Colonic mucosa (tissue), 4 donors: ENCODE measurements at places on chromosomes 6 and 20.
A peak's percentile ranks its signal among the peaks of the same experiment; 100 is the strongest.

GRCh38 chr20:25544311-25544710, 41.0 kb downstream of the NINL start:
- no peak for DNase-seq

- peak; percentile 83 for DNase-seq
Measured at GRCh38 chr6:156933201-156934068, 156.3 kb downstream of the ARID1B start.

GRCh38 chr6:165178056-165178455, 131.3 kb downstream of the C6orf118 start:
- DNase-seq: no peak

DNA sequence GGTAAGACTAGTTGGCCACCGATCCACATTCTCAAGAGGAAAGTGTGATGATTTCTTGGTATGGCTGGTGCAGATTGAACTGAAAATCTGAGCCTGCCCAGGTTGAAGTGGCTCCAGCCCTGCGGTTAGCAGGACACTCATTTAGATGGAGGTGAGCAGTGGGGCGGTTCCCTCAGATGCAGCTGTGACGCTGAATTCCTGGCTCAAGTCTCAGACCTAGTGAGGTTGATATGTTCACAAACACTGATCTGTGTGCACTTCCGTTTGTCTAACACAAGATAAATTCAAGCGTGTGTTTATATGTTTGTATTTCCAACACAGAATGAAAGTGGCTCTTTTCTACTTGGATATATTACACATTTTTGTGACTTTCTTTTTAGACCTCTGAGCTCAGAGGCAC, 83.4 kb upstream of the FRMD1 start:
- DNase-seq: peak; percentile 58

DNA sequence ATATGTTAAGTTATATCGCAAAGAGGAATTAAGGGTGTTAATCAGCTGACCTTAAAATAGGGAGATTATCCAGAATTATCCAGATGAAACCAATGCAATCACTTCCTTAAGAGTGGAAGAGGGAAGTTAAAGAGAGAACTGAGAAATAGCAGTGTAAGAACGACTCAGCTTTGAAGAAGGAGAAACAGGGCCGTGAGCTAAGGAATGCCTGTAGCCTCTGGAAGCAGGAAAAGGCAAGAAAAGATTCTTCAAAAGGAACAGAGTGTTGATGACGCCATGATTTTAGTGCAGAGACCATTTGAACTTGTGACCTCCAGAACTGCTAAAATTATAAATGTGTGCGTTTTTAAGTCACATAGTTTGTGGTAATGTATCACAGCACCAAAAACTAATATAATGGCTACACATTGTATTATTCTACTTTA, 32.7 kb downstream of the ILRUN start:
- no peak for DNase-seq

GRCh38 chr6:137764464-137764863, 102.6 kb upstream of the TNFAIP3 start:
- DNase-seq: no peak

DNA sequence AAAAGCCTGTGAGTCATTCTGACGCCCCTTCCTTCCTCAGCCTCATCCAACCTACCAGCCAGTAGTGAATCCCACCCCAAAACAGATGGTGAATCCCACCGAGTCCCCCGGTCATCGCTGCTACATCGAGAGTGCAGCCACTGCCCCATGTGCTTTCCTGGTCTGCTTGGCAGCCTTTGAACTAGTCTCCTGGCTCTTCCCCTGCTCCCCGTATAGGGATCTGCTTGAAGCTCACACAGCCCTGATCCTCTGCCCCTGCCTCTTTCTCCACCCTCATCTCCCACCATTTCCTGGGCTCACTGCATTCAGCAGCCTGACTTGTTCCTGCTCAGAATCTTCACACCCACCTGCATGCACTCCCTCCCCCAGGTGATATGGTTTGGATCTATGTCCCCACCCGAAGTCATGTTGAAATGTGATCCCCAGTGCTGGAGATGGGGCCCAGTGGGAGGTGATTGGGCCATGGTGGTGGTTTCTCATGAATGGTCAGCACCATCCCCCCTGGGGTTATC, 14.6 kb downstream of the SYNJ2 start:
- DNase-seq: no peak

DNA sequence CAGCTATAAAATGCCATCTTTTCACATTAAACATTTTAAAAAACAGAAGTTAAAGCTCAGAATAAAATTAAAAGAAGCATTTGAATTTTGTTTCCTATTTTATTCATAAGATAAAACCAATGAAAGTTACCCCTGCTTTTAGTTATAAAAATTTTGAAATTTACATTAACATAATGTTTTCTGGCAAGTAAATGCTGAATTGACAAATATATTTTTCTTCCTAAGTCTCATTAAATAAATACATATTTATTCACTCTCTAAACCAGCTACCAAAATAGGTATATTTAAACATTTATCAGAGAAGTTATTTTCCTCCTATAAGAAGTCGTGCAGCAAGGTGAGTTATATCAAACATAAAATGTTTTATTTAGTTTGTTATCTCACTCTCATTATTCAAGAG, 213.6 kb downstream of the TRDN start:
- DNase-seq: no peak

- DNase-seq: no peak
Measured at GRCh38 chr6:29593199-29593855, 8.4 kb downstream of the OR2H2 start.

DNA sequence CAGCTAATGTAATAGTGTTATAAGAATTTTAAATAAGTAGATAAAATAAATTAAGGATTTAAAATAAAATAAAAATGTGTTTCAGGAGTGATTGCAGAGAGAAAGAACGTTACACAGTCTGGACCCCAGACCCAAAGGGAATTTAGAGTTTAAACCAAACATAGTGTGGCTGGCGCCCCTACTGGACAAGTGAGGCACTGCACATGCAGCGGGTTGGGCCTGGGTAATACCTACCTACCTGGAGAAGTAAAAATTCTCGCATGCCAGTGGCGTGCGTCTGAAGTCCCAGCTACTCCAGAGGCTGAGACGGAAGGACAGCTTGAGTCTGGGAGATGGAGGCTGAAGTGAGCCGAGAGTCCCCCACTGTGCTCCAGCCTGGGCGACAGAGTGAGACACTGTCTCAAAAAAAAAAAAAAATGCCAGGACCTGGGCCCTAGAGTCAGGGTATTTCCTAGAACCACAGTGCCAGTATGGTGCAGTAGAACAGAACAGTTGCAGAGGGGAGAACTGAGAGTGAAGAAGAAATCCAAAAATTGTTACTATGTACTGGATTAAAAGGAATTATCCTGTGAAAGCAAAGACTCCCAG, 71.4 kb upstream of the TCF21 start:
- peak; percentile 40 for DNase-seq

- no peak for DNase-seq
Measured at GRCh38 chr6:39223061-39223460, 6.2 kb downstream of the KCNK5 start.

DNA sequence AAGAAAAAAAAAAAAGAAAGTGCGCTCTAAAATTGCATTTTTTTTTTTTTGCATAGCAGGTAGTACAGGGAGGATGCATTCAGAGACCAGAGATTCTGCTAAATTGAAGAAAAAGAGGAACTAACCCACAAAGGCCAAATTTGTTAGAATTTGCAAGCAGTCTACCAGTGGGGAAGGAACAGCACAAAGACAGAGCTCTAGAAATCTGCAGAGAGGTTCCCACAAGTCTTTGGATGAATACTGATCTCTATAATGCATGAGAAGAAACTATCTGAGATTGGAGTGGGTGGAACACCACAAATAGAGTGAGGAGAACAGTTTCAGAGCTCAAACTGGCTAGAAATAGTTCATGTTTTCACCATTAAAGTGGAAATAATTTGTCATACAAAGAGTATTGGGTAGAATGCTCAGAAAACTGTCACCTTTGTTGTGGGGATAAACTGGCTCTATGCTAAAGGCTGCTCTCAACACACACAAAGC, 79.6 kb upstream of the AHI1 start:
- no peak for DNase-seq

DNA sequence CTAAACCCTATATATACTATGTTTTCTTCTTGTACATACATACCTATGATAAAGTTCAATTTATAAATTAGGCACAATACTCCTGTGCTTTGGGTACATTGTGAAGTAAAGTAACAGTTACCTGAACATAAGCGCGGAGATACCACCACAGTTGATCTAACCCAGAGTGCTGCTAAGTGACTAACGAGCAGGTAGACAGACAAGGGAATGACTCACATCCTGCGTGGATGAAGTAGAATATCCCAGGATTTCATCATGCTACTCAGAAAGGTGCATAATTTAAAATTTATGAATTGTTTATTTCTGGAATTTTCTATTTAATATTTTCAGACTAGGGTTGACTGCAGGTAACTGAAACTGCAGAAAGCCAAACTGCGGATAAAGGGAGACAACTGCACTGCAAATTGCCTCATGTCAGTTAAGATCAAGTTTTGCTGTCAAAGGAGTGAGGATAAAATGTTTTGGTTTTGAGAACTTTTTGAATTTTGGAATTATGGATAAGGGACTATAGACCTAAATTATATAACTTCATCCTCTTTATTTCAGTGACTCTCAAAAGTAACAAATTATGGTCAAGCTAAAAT, 14.4 kb downstream of the MKKS start:
- DNase-seq: no peak

DNA sequence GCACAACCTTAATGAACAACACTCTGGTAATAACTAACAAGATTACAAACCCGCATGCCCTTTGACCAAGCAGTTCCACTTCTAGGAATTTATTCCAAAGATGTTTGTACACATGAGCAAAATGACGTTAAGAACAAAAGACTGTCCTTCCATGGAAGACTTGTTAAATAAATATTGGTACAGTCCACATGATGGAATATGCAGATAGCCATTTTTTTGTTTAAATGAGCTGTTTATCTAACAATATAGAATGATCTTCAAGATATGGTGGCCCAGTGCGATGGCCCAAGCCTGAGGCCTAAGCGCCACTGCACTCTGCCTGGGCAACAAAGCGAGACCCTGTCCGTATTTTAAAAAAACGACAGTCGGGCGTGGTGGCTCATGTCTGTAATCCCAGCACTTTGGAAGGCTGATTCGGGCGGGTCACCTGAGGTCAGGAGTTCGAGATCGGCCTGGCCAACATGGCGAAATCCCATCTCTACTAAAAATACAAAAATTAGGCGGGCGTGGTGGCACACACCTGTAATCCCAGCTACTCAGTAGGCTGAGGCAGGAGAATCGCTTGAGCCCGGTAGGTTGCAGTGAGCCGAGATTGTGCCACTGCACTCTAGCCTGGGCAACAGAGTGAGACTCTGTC, 7.4 kb upstream of the AHCY start:
- DNase-seq: peak; percentile 35

DNA sequence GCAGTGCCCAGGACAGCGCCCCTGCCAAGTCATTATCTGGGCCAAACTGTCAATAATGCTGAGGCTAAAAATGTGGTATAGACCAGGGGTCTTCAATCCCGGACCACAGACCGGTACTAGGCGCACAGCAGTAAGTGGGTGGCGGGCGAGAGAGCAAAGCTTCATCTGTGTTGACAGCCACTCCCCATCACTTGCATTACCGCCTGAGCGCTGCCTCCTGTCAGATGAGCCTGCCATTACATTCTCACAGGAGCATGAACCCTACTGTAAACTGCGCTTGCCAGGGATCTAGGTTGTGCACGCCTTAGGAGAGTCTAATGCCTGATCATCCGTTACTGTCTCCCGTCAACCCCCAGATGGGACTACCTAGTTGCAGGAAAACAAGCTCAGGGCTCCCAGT, 91.0 kb downstream of the NFATC2 start:
- DNase-seq: no peak

GRCh38 chr20:5918856-5919625, 31.3 kb downstream of the TRMT6 start:
- DNase-seq: no peak

DNA sequence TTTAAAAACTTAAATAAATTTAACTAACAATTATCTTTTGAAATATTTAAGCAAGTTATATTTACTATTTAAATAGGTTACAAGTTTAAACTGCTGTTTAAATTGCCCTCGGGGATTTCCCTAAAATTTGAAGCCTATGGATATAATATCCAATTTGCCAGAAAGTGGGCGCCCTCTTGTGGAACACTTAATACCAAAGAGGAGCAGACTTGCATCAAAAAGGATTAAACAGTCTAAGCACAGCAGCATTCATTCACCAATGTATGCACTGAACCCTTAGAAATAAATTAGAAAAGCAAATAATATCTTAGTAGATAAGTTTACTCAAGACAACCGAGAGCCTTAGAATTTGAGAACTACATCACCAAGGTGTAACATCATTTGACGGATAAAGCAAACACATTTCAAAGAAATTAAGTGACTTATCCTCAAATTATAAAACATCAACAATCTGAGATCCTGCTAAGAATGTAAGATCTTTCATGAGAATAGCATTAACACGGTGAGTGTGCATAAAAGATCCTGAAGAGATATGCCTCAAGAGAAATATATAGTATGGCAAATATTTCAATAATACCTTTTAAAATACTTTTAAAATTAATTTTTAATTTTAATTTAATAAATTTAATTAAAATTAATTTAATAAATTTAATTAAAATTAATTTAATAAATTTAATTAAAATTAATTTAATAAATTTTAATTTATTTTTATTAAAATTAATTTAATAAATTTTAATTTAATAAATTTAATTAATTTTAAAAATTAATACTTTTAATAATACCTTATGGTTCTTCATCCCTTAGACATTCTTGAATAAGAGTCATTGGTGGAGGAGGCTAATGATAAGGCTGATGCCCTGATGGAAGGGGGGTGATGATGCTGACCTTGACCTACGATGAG, 11.5 kb upstream of the MEP1A start:
- peak; percentile 75 for DNase-seq

GRCh38 chr20:47304287-47304686, 52.2 kb downstream of the ZMYND8 start:
- DNase-seq: peak; percentile 43
